Thoracic aorta (tissue), 2 donors: ENCODE measurements at places on chromosomes 7 and 10.

- no peak for DNase-seq
Measured at GRCh38 chr10:13959443-13960359, 371.0 kb downstream of the FRMD4A start.

DNA sequence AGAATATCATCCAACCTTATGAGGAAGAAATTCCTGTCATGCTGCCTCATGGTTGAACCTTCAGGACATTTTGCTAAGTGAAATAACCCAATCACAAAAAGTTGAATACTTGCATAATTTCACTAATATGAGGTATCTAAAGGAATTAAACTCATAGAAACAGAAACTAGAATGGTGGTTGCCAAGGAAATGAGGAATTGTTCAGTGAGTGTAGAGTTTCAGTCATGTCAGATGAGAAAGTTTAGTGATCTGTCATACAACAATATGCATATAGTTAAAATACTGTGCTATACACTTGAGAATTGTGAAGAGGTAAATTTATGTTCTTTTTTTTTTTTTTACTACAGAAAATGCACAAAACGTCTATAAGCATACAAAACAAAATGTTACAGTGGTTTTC, 60.7 kb downstream of the R3HCC1L start:
- DNase-seq = no peak

DNA sequence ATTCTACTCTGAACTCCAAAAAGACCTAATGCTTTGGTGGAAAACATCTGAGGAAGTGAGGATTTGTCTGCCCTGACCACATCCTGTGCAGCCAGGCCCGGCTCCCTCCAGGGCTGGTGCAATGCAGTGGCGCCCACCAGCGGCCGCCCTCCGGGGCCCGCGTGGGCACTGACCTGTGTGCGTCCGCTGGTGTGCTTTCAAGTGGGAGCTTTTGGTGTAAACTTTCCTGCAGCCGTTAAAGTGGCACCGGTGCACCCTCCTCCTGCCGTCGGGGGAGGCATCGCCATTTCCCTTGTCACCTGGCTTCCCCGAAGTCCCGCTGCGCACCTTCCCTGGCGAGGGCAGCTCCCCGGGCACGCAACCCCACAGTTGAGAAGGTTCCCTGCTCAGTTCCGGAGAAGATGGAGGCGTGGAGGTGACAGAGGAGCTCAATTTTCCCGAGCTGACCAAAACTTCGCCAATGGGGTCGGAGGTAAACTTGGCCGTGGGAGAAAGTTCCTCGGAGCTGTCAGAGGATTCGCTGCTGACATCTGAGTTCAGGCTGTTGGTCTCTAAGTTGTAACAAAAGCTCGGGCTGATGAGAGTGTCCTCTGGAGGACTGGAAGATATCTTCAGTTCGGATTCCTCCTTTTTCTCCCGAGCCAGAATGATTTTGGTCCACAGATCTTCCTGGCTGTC, 3.4 kb downstream of the KLF6 start:
- DNase-seq = no peak

DNA sequence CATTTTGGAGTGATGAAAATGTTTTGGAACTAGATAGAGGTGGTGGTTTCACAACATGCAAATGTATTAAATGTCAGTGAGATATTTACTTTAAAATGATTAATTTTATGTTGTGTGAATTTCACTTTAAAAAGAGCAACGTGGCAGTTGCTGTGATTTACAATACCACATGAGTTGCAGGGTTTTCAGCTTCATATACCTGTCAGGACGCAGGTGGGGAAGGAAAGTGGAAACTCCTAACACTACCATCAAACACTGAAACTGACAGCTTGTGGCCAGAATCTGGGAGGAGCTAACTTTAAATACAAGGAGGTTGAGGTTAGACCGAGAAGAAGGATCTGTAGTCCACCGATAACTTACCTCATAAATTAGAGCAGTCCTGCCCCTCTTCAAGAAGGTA, 168.9 kb upstream of the TMEM72 start:
- DNase-seq = no peak

- DNase-seq = no peak
Measured at GRCh38 chr7:154450451-154450850, 398.3 kb downstream of the DPP6 start.

GRCh38 chr10:112361951-112362751, 11.8 kb upstream of the ACSL5 start:
- DNase-seq = peak; percentile 70

GRCh38 chr7:144836545-144836842, 641 bp upstream of the TPK1 start:
- no peak for DNase-seq

DNA sequence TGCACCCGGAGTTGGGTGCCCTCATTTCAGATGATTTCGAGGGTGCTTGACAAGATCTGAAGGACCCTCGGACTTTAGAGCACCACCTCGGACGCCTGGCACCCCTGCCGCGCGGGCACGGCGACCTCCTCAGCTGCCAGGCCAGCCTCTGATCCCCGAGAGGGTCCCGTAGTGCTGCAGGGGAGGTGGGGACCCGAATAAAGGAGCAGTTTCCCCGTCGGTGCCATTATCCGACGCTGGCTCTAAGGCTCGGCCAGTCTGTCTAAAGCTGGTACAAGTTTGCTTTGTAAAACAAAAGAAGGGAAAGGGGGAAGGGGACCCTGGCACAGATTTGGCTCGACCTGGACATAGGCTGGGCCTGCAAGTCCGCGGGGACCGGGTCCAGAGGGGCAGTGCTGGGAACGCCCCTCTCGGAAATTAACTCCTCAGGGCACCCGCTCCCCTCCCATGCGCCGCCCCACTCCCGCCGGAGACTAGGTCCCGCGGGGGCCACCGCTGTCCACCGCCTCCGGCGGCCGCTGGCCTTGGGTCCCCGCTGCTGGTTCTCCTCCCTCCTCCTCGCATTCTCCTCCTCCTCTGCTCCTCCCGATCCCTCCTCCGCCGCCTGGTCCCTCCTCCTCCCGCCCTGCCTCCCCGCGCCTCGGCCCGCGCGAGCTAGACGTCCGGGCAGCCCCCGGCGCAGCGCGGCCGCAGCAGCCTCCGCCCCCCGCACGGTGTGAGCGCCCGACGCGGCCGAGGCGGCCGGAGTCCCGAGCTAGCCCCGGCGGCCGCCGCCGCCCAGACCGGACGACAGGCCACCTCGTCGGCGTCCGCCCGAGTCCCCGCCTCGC, at the start of gene EGFR:
Gene EGFR, plus strand, starts transcription at position 657 of the 830 bp plus-strand sequence. CDS start 261 bp downstream, outside the sequence.
- DNase-seq = peak; percentile 33

DNA sequence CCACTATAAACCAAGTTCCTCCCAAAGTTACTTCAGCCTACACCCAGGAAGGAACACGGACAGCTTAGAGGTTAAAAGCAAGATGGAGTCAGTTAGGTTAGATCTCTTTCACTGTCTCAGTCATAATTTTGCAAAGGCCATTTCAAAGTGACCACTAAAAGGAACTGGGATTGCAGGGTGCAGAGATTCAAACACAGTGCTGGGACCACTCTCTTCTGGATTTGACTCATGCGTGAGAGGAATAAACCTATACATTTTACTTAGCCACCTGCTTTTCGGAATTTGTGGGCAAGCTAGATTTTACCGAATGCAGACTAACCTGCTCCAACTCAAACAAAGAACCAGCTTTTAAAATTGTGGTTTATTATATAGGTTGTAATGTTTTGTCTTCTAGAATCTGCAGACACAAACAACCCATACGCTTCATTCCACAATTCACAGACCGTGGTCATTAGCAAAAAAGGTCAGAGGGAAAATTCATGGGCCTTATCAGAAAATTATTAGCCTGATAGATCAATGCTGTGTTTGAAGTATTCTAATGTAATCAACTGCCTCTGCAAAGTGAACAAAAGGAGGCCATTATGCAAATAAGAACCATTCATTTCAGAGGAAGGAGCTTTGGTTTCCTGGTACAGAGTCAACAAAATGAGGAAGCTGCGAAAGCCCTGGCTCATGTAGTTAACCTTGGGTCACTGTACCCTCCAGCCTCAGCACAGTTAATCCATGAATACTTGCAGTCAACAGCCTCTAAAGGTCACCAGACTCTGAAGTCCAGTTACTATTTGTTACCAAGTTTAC, 342.7 kb upstream of the KLF6 start:
- no peak for DNase-seq

DNA sequence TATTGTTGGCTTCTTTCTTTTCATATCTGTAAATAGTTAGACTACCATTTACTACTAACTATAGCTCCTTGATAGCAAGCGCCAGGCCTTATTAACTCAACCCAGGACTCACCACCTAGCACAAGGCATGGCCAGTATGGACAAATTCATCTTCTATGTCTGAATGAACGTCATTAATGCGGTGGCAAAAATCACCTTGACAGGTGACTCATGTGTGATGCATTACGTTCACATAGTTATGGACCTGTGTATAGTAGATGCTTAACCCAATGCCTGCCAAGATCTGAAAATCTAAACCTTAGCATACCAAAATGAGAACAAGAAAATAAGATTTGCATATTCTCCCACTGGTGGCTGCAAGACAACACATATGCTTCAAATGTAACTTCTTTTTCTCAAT, 300.8 kb downstream of the PARD3 start:
- DNase-seq = no peak
